ENCODE measurements at places on chromosomes 7 and 10.

DNA sequence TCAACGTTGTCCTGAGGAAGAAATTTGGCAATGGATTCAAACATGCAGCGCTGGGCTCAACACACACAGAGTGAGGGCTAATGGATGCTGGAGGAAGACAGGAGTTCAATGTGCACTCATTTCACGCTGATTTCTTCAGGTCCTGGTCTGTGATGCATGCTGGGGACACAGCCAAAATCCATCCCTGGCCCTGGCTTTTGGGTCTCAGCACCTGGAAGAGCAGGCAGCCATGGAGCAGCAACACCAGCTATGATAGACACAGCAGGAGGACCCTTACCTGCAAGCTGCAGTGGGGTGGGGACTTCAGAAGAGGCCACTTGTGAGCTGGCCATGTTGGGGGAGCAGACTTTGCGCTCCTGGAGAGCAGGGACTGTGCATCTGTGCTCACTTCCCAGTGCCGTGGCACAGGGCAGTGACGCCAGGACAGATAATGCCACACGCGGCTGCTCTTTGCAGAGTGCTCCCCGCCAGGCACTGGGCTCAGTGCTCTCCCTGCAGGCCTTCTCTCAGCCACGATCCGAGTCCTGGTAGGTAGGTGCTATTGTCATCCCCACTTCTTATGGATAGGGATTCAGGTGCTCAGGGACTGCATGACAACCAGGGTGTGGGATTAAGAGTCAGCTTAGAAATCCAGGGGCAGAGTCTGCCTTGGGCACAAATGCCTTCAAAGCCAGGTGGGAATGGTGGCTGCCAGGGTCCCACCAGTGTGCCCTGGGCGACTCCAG, 138.8 kb upstream of the UNC5B start:
- no peak for DNase-seq

GRCh38 chr7:112858838-112859237, 68.6 kb upstream of the TMEM168 start:
- DNase-seq, result no peak

GRCh38 chr7:143305423-143306070, 10.4 kb upstream of the CLCN1 start:
- no peak for DNase-seq

DNA sequence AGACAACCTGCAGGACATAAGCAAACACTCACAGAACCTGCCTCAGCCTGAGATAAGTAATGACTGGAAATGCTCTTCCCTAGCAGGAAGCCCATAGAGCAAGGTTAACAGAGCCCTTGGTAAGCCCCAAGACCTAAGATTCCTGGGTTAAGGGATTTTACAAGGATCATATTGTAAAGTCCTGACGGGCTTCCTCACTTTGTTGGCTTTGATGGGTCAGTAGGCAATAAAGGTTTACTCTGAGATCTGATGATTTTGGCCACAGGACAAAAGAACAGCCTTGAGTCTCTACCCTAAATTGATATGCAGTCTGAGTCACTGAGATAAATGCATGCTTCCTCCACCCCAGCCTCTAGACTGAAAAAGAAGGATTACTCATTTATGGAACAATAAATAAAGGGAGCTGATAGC, 270.8 kb downstream of the HTR7 start:
- no peak for DNase-seq

DNA sequence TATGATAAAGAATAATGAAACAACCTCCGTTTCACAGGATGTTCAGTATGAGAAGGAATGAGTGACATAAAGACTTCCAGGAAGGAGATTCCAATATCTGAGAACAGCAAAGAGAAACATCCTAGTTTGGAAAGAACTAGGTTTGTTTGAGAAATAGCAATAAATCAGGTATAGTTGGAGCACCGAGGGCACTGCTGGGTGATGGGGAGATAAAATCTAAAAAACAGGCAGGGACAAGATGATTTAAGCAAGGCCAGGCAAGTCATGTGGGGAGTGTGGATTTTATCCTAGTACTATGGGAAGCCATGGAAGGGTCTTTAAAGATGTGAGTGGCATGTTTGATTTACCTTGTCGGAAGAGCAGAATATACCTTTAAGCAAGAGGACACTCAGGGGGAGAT, 169.7 kb downstream of the SPAG6 start:
- no peak for DNase-seq
